ENCODE measurements at places on chromosomes 11 and 22.

DNA sequence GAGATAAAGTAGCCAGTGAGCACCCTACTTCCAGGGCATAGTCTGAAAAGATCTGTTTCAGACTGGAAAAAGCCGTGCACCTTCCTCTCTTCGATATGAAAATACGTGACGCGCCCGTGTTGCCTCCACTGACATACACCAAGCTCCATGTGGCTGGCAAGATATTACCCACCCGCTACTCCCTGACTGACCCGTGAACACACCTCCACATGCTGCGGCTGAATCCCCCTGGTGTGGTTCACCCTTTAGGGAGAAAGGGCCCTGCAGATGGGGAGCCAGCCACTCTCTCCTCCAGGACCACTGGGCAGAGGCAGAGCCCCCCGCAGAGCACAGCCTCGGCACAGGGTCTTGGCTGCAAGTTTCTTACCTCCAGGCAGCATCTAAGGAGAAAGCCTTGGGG, 245.0 kb downstream of the BRD1 start:
- DNase-seq = no peak

- no peak for DNase-seq
These were observed 10.0 kb downstream of the SPTY2D1 start for GRCh38 chr11:18624161-18624560.

- DNase-seq = no peak
These were observed 78.0 kb upstream of the PPARA start for GRCh38 chr22:46072110-46072881.

DNA sequence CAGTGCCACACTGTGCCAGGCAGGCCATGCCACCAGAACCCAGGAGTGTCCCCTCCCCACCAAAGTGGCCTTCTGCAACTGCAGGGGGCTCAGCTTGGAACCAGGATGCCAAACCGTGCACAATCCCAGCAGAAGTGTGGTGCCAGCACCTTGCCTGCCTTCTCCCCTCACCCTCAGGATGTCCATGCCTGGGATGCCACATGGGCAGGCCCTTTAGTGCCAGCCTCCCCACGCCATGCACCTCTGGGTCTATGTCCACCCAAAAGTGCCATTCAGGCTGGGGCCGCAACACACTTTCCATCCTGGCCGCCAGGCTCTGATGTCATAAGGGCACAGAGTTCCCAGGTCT, 8.7 kb upstream of the TBC1D22A start:
- DNase-seq = no peak

DNA sequence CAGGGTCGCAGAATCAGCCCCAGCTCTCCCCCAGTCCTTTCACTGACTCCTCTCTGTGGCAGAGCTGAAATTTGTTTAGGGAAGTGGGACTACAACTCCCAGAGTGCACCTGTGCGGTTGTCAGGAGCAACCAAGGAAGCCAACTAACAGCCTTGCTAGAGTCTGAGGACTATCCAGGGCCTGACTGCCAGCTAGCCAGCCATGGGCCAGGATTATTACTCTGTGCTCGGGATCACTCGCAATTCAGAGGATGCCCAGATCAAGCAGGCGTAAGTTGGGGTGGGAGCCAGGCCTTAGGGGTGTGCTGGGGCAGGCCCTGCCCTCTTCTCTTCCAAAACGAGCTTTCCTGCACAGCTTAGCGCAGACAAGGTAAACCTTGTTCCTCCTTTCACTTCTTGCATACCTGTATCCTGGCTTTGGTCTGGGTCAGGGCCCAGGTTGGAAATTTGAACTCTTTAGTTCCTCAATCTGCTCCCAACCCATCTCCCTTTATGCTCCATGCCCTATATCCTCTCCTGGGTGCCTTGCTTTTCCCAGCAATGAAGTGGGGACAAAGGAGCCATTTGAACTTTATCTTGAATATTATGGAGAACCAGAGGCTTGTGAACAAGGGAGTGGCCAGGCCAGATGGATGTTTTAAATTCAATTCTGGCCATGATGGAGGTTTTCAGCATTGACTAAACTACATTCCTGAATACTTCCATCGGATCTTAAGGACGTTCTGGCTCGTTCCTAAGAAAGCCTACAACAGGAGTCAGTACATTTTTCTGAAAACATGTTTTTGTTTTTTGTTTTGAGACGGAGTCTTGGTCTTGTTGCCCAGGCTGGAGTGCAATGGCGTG, at the start of gene DNAJB13:
Gene DNAJB13, plus strand, starts transcription at position 158 of the 842 bp plus-strand sequence. Its CDS starts 44 bp downstream, at position 202.
- DNase-seq = no peak

DNA sequence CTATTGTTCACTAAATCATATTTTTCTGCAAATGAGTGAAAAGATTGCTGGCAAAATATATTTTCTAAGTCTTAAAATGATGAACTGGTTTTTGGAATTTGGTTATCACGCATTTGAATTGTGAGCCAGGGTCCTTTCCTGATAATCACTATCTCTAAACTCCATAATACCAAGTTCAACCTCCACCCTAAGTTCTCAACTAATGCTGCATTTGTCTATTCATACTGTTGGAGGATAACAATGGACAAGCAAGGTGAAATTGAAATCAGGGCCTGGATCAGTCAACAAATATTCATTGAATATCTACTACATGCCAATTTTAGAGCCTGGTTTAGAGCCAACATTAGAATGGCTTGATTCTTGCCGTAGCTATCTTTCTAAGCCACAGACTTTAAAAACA, 4.7 kb upstream of the PCF11 start:
- DNase-seq = no peak

DNA sequence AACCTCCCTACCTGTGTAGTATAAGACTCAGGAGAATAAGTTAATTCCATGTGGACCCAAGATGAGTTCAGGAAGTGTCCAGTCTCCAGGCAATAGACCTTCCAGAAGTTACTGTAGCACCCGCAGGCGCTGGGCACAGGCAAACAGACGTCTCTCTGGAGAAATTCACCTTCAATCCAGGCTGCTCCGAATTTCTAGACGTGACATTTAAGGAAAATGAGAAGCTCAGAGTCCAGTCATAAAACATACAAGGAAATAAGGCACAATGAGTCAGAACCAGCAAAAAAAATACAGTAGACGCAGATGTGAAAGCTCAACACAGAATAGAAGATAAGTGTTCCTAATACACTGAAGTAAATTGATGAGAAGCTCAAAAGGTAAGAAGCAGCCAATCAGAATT, 14.2 kb downstream of the NADSYN1 start:
- no peak for DNase-seq

GRCh38 chr11:69088676-69089146, 40.0 kb downstream of the TPCN2 start:
- DNase-seq = no peak

- no peak for DNase-seq
These were observed 41.0 kb downstream of the TPBGL start for GRCh38 chr11:75281469-75282095.

DNA sequence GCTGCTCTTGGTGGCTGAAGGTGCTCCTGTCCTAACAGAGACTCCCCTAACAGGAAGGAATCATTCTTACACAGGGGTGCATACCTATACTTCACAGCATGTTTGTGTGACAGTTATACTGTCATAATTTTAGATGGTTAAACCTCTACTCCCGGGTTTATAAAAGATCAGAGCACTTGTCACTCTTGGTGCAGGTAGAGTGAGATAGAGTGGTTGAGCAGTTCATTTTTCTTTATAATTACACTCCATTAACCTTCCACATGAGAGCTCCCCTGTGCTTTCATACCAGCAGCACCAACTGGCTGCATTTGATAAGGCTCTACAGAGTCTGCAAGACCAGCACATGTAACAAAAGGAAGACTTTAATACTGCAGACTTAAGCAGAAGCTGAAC, 72.9 kb downstream of the LARGE2 start:
- no peak for DNase-seq

GRCh38 chr22:49646876-49647275, 180.8 kb downstream of the BRD1 start:
- no peak for DNase-seq

- DNase-seq = no peak
These were observed 29.1 kb upstream of the ELFN2 start for GRCh38 chr22:37456346-37456745.

Measured in activated naive CD4-positive, alpha-beta T cell (primary cell).